Non-pigmented ciliary epithelial cell (primary cell): ENCODE measurements at places on chromosomes 2 and 18.

DNA sequence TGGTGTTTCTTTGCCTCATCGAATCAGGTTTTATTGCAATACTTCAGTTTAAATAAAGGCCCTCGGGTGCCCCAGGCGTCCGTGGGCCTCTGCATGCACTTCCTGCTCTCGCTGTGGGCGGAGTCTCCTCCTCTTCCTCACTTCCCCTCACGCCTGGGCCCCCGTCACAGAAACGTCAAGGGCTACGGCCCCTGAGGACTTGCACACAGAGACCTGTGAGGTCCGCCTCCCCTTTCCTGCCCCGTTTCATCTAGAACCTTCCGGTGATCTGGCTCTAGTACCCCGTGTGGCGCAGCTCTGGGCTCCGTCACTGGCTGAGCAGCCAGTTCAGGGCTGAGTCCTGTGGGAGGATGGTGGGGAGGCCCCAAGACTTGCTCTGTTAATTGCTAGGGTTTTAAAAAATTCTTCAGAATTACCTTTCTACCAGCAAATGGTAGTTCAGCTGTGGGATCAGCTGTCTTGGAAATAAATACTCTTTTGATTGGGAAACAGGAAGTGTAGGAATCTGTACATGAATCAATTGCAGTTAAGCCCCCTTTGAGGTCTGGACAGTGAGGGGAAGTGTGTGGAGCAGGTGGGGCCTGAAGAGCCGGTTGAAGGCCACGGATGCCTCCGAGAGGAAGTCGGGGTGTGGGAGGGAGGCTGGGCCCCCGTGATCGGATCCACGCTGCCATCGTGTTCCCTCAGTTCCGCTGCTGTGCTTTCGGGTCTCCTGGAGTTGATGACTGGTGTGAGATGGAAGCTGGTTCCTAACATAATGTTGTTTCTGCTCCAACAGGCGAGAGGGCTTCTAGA lies 10.2 kb downstream of the NFATC1 start:
- DNase-seq: no peak

DNA sequence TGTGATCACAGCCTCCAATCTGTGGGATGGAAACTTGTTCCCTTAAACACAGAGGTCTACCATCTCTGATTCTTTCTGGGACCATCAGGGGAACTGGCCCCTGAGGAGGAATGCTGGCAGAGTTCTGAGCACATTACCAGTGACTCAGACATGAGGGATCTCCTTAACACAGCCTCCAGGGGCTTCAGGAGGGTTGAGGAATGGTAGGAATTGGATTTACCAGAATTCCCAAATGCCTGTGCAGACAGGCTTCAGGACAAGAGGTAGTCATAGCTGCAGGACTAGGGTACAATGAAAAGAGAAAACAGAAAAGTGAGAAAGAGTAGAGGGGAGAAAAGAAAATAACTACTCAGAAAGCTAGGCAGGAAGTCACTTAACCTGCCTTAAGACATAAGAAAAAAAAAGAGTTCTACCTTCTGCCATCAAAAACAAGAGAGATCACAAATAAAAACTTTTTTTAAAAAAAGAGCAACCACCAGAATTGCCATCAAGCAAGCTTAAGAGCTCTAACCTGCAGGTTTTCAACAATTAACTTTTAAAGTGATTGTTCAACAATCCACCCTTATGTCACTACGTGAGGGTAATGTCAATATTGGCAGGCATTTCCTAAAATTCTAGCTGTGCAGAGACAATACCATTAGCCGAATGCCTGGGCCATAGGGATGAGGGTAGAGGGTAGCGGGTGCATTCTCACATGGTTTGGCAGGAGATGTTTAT lies 524.4 kb downstream of the BCL11A start:
- no peak for DNase-seq

GRCh38 chr2:32118055-32118454 lies 47.6 kb upstream of the SLC30A6 start:
- no peak for DNase-seq

DNA sequence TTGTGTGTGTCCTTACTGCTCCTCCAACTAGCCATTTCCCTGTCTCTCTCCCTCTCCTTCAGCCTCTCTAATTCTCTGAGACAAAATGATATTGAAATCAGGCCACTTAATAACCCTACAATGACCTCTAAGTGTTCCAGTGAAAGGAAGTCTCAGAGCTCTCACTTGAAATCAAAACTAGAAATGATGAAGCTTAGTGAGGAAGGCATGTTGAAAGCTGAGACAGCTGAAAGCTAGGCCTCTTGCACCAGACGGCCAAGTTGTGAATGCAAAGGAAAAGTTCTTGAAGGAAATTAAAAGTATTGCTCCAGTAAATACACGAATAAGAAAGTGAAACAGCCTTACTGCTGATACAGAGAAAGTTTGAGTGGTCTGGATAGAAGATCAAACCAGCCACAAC lies 72.9 kb downstream of the PRKCE start:
- DNase-seq: no peak

DNA sequence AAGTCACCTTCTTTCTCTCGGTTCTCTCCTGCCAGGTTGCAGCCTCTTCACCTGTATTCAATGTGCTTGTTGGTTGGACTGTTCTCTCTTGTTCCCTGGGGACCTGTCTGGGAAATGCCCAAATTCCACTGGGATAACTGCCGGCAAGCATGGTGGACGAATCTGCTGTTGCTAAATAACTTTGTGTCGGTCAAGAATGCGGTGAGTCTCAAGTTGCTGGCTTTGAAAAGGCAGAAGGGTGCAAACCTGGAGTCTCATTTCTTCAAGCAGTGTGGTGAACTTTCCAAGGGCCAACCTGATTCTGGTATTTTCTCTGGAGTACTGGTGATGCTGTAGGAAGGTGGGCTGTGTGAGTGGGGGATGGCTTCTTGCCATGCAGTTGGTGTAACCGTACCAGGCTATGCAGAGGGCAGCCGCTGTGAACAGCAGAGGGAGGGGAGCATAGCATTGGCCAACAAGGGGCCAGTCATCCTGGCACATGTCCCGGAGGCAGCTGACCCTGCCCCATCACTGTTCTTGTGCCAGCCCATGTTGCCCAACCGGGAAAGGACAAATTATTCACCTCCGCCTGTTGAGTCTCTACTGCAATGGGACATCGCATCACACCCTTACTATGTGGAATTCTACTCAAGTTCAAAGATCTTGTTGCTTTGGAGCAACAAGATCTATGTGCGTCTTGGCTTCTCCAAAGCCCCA lies 88.1 kb upstream of the SEC11C start:
- DNase-seq: no peak

GRCh38 chr2:128835342-128835855 lies 516.7 kb upstream of the HS6ST1 start:
- no peak for DNase-seq

DNA sequence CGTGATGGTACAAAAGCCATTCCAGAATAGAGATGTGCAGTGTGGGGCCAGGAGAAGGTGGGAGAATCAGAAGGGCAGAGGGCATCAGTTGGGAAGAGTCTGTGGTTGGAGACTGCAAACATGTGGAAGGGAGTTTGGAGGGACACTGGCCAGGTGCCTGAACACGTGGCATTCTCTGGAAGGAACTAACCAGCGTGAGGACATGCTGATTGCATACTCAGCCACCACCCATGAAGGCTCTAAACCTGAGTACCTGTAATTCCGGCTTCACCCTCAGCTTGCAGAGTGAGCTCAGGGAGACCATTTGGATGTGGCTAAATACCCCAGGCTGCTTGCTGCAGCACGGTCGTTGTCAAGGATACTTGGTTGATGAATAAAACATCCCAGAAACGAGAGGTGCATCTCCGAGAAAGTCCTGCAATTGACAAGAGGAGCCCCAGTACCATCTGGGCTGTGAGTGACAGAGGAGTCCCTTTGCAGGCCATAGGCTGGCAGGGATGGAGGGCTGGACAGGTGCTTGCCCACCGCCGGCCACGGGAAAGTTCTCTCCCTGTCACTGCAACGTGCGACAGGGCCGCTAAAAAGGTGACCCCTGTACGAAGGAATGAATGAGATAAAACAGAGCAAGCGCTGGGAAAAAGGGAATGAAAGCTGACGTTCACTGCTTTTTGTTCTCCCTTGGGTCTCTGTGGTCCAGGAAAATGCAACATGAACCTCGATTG lies 5.0 kb downstream of the ACKR3 start:
- no peak for DNase-seq

DNA sequence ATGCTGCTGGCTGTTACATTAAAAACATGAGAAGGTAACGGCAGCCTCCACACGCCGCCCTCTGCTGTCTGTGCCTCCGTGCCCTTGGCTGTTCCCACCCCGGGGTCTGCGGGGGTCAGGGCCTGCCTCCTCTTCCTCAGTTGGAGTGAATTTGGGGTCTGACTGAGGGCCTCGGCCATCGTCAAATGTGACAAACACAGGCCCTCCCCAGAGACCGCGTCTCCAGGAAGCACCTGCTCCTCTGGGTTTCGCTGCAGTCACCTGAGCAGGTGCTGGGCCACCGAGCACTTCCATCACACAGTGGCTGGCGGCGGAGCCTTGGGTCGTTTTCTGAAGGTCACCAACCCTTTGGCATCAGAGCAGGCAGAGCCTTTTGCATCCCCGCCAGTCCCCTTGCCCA lies 70.9 kb downstream of the NFATC1 start:
- no peak for DNase-seq

- no peak for DNase-seq
Observed at GRCh38 chr2:216849987-216850386, 9.9 kb downstream of the TNP1 start.

- no peak for DNase-seq
Observed at GRCh38 chr18:79523206-79523735, 127.5 kb downstream of the NFATC1 start.

GRCh38 chr18:27206411-27206810 lies 21.3 kb upstream of the CHST9 start:
- DNase-seq: no peak

GRCh38 chr2:60336442-60337141 lies 216.9 kb downstream of the BCL11A start:
- no peak for DNase-seq

GRCh38 chr18:7234091-7234490 lies 3.2 kb downstream of the LRRC30 start:
- DNase-seq: no peak

DNA sequence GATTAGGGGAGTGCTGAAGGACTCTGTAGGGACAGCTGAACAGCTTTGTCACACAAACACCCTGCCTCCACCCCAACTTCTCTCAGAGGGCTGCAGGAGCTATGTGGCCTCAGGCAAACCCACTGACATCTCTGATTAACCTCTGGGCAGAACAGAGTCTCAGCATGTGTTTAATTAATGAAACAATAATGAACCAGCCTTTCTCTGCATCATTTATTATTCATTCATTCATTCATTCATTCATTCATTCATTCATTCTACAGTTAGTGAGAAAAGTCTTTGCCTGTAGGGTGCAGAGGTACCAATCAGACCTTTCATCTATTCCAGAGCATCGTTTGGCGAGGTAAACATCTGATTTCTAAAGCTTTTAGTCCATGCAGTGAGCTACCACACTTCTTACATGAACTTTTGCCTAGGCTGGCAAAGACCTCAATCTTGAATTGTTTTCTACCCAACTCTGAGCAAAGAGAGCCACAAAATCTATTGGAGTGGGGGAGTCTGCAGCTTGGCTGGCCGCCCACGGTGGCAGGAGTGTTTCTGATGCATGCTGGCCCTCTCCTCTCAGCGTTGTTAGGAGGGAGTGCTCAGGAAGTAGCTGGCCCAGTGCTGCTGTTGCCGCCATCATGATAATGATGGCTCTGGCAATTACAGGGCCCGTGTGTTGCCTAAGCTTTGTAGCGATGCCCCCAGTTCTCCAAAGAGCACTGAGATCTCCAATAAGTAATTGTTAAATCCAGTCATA lies 198.9 kb downstream of the SMAD7 start:
- DNase-seq: no peak

- no peak for DNase-seq
Observed at GRCh38 chr2:83615511-83615910, 843.6 kb downstream of the SUCLG1 start.

DNA sequence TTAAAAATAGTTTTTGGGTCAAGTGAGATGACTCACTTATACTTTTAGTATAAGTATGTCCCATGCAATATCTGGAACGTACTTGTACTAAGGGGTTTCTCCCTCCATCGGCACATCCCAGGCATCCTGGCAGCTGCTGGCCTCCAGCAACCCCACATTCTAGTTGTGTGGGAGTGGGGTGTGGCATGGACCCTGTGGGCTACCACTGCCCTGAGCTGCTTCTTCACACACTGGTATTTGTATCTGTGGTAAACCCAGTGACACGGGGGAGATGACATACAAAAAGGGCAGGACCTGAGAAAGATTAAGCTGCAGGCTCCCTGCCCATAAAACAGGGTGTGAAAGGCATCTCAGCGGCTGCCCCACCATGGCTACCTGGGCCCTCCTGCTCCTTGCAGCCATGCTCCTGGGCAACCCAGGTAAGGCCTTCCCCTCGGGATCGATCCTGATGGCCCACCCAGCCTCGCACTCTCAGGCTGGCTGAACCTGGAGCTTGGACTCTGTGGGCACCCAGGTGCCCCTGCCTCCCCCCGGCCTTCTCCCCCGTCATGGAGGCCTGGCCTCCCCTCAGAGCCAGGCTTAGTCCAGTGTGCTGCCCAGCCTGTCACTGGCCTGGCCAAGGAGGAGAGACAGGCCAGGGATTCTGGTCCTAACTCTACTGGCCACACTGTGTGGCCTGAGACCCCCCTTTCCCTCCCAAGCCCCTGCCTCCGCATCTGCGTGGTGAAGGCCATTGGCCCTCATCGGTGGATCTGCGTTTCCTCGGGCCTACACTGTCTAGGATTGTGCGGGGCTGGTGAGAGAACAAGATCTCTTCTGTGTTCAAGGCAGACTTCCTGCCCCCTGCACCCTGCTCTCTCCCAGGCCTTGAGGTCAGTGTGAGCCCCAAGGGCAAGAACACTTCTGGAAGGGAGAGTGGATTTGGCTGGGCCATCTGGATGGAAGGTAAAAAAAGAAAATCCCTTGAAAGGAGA lies at the start of gene GNLY:
Gene GNLY (plus strand): TSS at position 307 of the 974 bp plus-strand sequence. CDS start 61 bp downstream, at position 368.
- no peak for DNase-seq

- DNase-seq: no peak
Observed at GRCh38 chr2:196291873-196292800, 120.8 kb upstream of the STK17B start.

- DNase-seq: peak; percentile 15
Observed at GRCh38 chr2:178298785-178299212, 104.5 kb downstream of the OSBPL6 start.

GRCh38 chr2:238684362-238685326 lies 163.2 kb upstream of the TWIST2 start:
- DNase-seq: peak; percentile 98

GRCh38 chr18:32909798-32910561 lies 137.2 kb upstream of the KLHL14 start:
- DNase-seq: no peak

GRCh38 chr2:82013641-82014040 lies 1709.1 kb upstream of the LRRTM1 start:
- DNase-seq: no peak

DNA sequence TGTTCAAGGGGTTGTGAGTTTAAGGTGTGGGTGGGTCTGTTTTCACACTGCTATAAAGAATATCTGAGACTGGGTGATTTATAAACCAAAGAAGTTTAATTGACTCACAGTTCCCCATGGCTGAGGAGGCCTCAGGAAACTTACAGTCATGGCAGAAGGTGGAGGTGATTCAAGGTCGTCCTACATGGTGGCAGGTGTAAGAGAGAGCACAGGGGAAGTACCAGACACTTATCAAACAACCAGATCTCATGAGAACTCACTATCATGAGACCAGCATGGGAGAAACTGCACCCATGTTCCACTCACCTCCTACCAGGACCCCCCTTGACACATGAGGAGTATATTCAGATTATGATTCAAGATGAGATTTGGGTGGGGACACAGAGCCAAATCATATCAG lies 38.0 kb downstream of the RHBDD1 start:
- no peak for DNase-seq

GRCh38 chr18:3283908-3284307 lies 22.0 kb downstream of the MYL12B start:
- DNase-seq: no peak
